ENCODE measurements at places on chromosomes 13 and 19.
A peak's percentile ranks its signal among the peaks of the same experiment; 100 is the strongest.

DNA sequence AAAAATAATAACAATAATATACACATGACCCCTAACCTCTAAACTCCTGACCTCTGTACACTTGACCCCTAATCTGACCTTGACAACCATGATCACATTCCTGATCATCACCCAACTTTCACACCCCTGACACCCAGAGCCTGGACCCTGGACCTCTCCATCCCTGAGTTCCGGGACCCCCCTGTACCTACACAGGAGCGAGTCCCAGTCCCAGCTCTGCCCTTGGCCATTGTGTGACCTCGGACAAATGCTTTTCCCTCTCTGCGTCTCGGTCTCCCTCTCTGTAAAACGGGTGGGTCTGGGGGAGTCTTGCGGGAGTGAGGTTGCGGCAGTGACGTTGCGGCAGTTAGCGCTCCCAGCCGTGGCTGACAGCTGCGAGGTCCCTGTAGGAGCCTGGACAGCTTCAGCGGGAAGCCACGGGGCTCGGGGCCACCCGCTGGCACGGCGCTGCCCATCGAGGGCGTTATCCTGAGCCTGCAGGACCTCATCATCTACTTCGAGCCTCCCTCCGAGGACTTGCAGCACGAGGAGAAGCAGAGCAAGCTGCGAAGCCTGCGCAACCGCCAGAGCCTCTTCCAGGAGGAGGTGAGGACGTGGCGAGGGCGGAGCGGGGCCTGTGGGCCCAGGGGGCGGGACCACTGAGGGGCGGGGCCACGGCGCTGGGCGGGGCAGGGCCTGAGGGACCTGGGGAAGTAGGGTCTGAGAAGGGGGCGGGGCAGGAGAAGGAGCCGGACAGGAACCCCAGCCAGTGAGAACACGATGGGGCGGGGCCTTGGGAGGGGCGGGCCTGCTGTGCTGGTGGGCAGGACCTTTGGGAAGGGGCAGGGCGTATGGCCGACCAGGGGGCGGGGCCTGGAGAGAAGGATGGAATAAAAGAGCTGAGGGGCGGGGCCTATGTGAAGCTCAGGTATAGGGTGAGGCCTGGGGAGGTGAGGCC, 19.2 kb downstream of the RYR1 start:
- DNase-seq: no peak

DNA sequence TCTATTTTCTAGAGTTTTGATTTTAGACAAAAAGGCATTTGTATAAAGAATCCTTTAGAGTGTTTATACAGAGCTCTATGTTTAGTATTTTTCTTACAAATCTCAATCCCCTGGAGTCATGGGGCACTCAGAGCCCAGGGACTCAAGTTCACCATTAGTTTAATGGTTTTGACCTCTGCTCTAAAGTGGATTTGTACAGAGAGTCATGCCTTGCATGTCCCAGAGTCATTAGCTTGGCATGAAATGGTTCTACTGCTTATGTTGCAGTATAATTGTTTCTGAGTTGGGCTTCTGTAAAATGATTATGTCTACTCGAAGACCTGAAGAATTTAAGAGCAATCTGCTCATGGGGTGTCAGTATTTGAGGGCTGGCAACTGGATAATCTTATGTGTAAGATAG, 406.2 kb downstream of the DLEU7 start:
- no peak for DNase-seq

DNA sequence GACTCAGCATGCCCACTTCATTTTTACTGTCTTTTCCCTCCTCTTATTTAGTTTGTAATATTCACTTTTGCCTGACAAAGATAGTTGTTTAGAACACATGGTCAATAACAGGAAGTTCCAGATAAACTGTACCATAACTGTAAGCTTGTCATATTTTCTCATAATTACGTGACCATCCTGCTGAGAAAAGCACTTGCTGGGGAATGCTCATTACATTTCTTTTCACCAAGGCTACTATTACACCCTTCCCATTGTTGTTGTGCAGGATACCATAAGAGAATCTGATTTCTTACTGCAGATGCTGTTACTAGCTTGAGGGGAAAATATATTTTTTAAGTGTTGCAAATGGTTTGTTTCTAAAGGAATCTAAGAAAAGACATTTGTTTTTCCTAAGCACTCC, 111.7 kb upstream of the SLITRK6 start:
- DNase-seq: no peak

GRCh38 chr19:40420766-40421765, 4.7 kb downstream of the SERTAD1 start:
- DNase-seq: peak; percentile 89

- DNase-seq: no peak
Measured at GRCh38 chr13:21405309-21405708, 53.8 kb downstream of the ZDHHC20 start.

DNA sequence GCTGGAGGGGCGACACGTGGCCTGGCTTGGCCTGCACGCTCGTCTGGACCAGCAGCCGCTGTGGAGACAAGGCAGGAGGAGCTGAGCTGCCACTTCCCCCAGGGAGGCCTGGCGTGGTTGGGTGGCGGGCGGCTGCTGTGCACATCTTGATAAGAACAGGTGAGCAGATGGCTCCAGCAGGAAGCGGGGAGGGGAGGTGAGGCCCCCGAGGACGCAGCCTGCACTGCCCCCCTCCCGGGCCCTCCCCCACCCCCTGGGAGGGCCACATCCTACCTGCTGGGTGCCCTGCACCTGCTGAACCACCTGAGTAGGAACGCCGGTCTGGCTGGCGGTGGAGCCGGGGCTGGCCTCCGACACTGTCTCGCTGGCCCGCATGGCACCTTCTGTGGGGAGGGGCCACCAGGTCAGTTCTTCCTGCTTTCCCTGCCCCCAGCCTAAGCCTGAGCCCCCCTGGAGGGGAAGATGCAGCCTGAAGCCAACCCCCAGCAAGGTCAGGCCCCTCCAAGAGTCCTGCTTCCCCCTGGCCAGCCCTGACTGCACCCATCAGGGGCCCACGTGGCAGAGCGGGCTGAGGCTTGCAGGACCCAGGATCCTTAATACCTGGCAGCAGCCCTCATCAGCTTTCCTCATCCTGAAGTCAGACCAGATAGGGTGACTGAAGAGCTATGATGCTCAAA, 22.8 kb downstream of the RFX1 start:
- DNase-seq: no peak
